ENCODE measurements at places on chromosomes 1 and 21. TPM values are rescaled to one million over a fixed set of nuclear protein-coding genes. Genes with fewer than 3 reads are reported as not detected.

- H3K27ac ChIP-seq: no peak overlapping the region
- no peak for DNase-seq
- no peaks in the 10 kb centered on the region for H3K4me1 ChIP-seq
- no peaks in the 10 kb centered on the region for H3K27me3 ChIP-seq
These were observed 167.2 kb upstream of the PROX1 start for GRCh38 chr1:213820362-213821149.

DNA sequence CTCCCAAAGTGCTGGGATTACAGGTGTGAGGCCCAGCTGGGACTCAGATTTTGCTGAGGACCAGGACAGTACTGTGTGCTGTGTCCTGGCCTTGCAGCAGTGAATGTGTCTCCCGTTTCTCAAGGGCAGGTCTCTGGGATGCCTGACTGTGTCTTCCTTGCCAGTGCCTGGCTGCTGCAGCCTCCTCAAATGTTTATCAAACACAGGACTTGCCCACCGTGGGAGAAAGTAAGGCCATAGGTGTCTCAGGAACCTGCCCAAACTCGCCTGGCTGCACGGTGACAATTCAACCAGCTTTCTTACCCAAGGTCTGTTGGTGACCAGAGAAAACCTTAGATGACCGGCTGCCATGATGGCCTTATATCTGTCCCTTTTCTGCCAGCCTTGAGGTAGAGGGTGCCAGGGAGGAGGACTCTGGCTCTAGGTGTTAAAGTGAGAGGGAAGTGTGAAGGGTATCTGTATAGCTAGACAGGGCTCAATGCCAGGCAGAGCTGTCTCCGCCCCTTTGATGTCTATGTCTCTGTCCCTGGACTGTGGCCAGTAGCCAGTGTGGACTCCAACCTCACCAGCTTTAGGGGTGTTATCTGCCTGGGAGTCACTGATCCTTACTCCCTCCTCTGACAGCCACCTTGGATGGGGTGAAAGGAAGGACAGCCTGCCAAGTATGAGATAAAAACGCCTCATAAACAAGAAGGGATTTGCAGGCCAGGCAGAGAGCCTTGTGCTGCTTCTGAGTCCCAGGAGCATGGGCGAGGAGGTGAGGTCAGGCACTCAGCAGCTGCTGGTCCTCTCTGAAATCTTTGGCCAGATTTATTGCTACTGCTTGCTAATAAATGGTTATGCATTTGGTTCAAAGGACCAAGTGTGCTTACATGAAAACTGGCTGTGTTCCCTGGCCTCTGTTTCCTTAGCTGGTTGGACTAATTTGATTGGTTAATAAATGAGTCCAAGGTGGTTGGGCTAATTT lies 22.3 kb downstream of the IL6R start:
- no peak overlapping the region for H3K4me3 ChIP-seq
- H3K36me3 ChIP-seq: no peaks in the 10 kb centered on the region
- peaks cover 50% of the 10 kb centered on the region for H3K4me1 ChIP-seq
- H3K27ac ChIP-seq: peak overlapping the region; percentile 74
- H3K27me3 ChIP-seq: no peaks in the 10 kb centered on the region
- DNase-seq: peak; percentile 80

- H3K27ac ChIP-seq: peak overlapping the region; percentile 22
- no peaks in the 10 kb centered on the region for H3K27me3 ChIP-seq
- H3K4me3 ChIP-seq: no peak overlapping the region
These were observed 8.1 kb downstream of the TOR3A start for GRCh38 chr1:179089827-179090482.

- no peaks in the 10 kb centered on the region for H3K4me1 ChIP-seq
- H3K27me3 ChIP-seq: no peaks in the 10 kb centered on the region
- no peak overlapping the region for H3K4me3 ChIP-seq
- H3K27ac ChIP-seq: no peak overlapping the region
These were observed 47.9 kb downstream of the SLC66A1 start for GRCh38 chr1:19360016-19360415.

- H3K27ac ChIP-seq: no peak overlapping the region
- H3K27me3 ChIP-seq: no peaks in the 10 kb centered on the region
- no peak for DNase-seq
- no peaks in the 10 kb centered on the region for H3K4me1 ChIP-seq
- no peak overlapping the region for H3K4me3 ChIP-seq
These were observed 390.5 kb downstream of the PLPP3 start for GRCh38 chr1:56188855-56189254.

- peaks cover 8% of the 10 kb centered on the region for H3K4me1 ChIP-seq
- H3K27ac ChIP-seq: no peak overlapping the region
- H3K36me3 ChIP-seq: no peaks in the 10 kb centered on the region
- no peaks in the 10 kb centered on the region for H3K27me3 ChIP-seq
These were observed 13.8 kb upstream of the NASP start for GRCh38 chr1:45569962-45570581.

GRCh38 chr1:183023601-183024316 lies 539 bp downstream of the LAMC1 start:
- H3K4me1 ChIP-seq: peaks cover 41% of the 10 kb centered on the region
- H3K4me3 ChIP-seq: peak overlapping the region; percentile 42
- peak overlapping the region; percentile 100 for H3K27ac ChIP-seq
- DNase-seq: peak; percentile 68
- no peaks in the 10 kb centered on the region for H3K27me3 ChIP-seq

- H3K4me3 ChIP-seq: no peak overlapping the region
- DNase-seq: no peak
- H3K27ac ChIP-seq: no peak overlapping the region
- H3K27me3 ChIP-seq: no peaks in the 10 kb centered on the region
- no peaks in the 10 kb centered on the region for H3K36me3 ChIP-seq
These were observed 51.1 kb upstream of the RBM15 start for GRCh38 chr1:110288111-110288510.

GRCh38 chr1:204548265-204548664 lies 32.1 kb downstream of the MDM4 start:
- no peak overlapping the region for H3K4me3 ChIP-seq
- no peaks in the 10 kb centered on the region for H3K27me3 ChIP-seq
- peaks cover 3% of the 10 kb centered on the region for H3K4me1 ChIP-seq
- H3K27ac ChIP-seq: no peak overlapping the region
- H3K36me3 ChIP-seq: peaks cover 72% of the 10 kb centered on the region

DNA sequence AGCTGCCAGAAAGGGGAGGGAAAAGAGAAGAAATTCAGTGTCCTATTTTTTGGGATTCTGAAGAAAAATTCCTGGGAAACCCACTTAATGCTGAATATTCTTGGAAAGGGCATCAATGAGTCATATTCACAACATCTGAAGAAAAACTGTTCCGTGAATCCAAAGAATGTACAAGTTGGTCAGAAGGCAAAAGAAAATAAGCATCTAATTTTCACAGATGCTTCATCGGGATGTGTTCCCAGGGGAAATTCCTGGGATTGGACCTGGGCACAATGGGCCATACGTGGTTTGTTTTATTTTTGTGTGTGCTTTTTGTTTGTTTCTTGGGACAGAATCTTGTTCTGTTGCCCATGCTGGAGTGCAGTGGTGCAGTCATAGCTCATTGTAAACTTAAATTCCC lies 112.2 kb downstream of the MAP3K21 start:
- H3K4me1 ChIP-seq: peaks cover 4% of the 10 kb centered on the region
- no peak overlapping the region for H3K27ac ChIP-seq
- no peaks in the 10 kb centered on the region for H3K36me3 ChIP-seq

- no peak overlapping the region for H3K4me3 ChIP-seq
- H3K27ac ChIP-seq: no peak overlapping the region
- no peak for DNase-seq
- no peaks in the 10 kb centered on the region for H3K27me3 ChIP-seq
- H3K36me3 ChIP-seq: no peaks in the 10 kb centered on the region
These were observed 263.7 kb upstream of the RAB4A start for GRCh38 chr1:229007167-229007566.

- no peaks in the 10 kb centered on the region for H3K27me3 ChIP-seq
- H3K36me3 ChIP-seq: no peaks in the 10 kb centered on the region
- no peaks in the 10 kb centered on the region for H3K4me1 ChIP-seq
- no peak for DNase-seq
These were observed 36.5 kb upstream of the RC3H1 start for GRCh38 chr1:174058624-174059023.

DNA sequence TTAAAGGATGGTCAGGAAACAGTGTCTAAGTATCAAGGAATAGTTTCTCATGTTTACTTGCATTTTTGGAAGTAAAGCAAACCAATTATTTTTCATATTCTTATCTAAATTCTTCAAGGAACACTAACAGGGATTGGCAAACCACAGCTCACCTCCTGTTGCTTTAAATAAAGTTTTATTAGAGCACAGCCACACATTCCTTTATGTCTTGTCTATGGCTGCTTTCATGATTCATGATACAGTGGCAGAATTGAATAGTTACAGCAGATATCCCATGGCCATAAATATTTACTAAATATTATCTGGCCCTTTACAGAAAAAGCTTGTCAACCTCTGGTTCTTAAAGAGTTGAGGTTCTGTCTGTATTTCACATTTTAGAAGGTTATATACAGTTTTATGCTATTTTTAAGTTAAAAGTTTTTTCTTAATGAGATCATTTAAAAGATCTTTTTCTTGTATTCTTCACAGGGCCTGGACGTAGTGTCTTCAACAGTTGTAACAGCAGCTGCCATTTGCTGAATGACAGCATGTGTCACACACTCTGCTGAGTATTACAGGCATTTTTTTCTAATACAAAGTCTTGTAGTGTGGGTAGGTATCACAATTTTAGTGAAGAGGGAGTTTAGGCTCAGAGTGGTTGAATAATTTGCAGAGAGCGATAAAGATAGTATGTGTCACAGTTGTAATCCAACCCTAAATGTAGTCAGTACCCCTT lies 2.6 kb downstream of the ZNF691 start:
- H3K36me3 ChIP-seq: peaks cover 7% of the 10 kb centered on the region
- peaks cover 26% of the 10 kb centered on the region for H3K4me1 ChIP-seq
- no peaks in the 10 kb centered on the region for H3K27me3 ChIP-seq
- H3K27ac ChIP-seq: no peak overlapping the region

- H3K4me1 ChIP-seq: peaks cover 16% of the 10 kb centered on the region
- DNase-seq: no peak
These were observed 35.6 kb downstream of the ADARB1 start for GRCh38 chr21:45109831-45110492.

GRCh38 chr1:110951161-110951560 lies 12.6 kb downstream of the LRIF1 start:
- H3K4me1 ChIP-seq: no peaks in the 10 kb centered on the region
- no peak overlapping the region for H3K27ac ChIP-seq
- no peaks in the 10 kb centered on the region for H3K27me3 ChIP-seq
- H3K36me3 ChIP-seq: no peaks in the 10 kb centered on the region

DNA sequence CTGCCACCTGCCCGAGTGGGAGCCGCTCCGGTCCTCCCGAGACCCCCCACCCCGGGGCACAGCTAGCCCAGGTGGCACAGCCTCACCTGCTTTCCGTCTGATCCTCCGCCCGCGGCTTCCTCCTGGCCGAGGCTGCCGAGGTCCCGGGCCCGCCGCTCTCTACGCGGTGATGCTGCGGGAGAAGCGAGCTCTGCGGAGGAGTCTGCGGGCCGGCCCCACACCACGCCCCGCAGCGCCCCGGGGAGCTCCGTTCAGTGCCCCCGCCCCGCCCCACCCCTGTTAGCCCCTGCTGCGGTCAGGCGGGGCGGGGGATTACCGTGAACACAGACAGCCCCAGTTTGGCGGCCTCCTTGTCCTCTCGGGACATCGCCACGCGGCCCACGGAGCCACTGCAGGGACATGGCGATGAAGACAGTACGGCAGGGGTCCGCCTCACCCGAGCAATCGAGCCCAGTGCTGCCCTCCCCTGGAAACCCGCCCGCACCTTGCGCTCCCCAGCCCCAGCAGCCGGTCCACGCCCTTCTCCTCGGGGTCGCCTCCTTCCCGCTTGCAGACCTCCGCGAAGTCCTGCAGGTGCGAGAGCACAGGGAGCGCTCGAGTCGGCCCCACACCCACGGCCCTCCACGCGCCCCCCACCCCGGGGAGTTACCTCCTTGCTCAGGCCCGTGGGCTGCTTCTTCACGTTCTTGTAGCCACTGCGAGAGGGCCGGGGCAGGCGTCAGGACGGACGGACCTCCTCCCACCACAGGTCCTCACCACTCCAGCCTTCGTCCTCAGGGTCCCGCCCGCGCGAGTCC lies 933 bp downstream of the C1orf35 start:
- peak overlapping the region; percentile 95 for H3K27ac ChIP-seq
- peaks cover 59% of the 10 kb centered on the region for H3K36me3 ChIP-seq
- H3K4me3 ChIP-seq: peak overlapping the region; percentile 86
- no peaks in the 10 kb centered on the region for H3K27me3 ChIP-seq
- peaks cover 18% of the 10 kb centered on the region for H3K4me1 ChIP-seq
- DNase-seq: no peak

DNA sequence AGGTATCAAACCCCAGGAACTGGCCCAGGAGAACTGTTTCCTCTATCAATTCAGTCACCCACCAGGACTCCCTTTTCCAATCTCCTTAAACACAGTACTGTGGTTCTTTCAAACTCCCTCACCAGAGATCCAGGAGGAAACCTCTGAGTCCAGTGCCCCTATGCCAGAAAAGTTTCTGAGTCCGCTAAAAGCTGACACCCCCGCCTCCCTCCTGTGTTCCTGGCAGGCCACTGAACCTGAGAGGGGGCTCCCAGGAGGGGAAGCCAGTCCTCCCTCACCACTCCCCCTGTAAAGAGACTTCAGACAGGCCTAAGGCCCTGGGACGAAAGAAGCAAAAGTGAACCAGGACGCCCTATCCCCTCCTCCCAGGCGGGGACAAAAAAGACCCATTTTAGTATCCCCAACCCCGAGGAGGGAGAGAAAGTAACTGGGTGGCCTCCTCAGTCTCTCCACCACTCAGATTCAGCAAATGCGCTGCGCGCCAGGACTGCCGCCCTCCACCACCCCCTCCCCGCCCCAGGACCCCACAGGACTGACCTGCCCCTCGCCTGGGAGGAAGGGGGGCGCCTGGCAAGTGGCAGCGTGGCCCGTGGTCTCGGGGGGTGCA lies 624 bp downstream of the SLC41A1 start:
- no peaks in the 10 kb centered on the region for H3K36me3 ChIP-seq
- DNase-seq: no peak
- H3K4me1 ChIP-seq: peaks cover 23% of the 10 kb centered on the region
- no peaks in the 10 kb centered on the region for H3K27me3 ChIP-seq
- peak overlapping the region; percentile 91 for H3K4me3 ChIP-seq

DNA sequence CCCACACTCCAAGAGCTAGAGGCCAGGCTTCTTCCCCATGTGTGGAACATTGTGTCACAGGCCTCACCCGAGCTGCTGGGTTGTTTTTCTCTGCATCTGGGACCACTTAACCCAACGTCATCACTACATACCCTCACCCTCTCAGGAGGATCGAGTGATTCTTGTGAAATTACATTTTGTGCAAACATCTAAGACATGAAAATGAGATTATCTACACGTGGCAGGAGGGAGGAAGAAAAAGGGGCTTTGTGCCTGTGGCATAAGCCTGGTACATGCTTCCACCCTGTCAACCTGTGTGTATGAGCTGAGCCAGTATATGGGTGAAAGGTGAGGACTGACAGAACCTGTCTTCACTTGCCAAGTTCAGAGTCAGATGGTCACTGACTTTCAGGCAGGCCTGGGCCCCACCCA lies 1.6 kb downstream of the CPT2 start:
- H3K36me3 ChIP-seq: no peaks in the 10 kb centered on the region
- peaks cover 14% of the 10 kb centered on the region for H3K4me1 ChIP-seq
- no peak for DNase-seq
- peak overlapping the region; percentile 90 for H3K27ac ChIP-seq
- H3K4me3 ChIP-seq: peak overlapping the region; percentile 90

GRCh38 chr21:20301395-20301794 lies 696.8 kb upstream of the NCAM2 start:
- H3K27ac ChIP-seq: no peak overlapping the region
- no peak for DNase-seq
- H3K4me1 ChIP-seq: no peaks in the 10 kb centered on the region
- H3K4me3 ChIP-seq: no peak overlapping the region

The SLC2A5 gene
- total RNA-seq: 24.7 TPM

The HHAT gene
- total RNA-seq: 16.9 TPM

The NHLH1 gene
- not detected for total RNA-seq

The SH2D5 gene
- 0.43 TPM for total RNA-seq

The CD1E gene
- not detected for total RNA-seq

The CRP gene
- total RNA-seq: not detected

The FCRL1 gene
- 0.40 TPM for total RNA-seq

The NMNAT2 gene
- total RNA-seq: 1.2 TPM

The FCGR1A gene
- 20.2 TPM for total RNA-seq

The LIN28A gene
- total RNA-seq: not detected

The CYP2J2 gene
- 1.0 TPM for total RNA-seq

The ZNF697 gene
- total RNA-seq: 4.3 TPM

The EPHB2 gene
- total RNA-seq: 2.5 TPM
